ENCODE measurements at places on chromosomes 13 and 19.

DNA sequence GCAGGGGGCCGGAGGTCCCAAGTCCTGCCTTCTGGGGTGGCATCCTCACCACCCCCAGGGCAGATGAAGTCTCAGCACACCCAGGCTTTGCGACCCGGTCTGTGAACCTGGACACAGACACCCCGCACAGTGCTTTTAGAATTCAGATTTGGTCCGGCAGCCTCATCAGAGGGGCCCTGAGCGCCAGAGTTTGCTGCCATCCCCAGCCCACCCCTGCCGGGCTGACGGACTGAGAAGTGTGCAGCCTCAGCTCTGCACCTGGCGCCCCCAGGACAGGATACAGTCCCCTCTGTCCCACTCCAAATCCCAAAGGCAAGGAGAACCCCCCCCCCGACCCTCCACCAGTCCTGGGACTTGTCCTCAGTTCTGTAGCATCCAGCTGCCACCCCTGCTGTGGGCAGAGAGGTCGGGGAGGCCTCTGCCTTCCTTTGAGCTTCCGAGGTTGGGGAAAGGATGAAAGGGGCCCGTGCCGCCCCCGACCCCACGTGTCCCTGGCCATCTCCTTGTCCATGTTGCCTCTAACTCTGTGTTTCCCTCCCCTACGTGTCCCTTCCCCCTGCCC, 16.9 kb downstream of the CAPN12 start:
- no peak for DNase-seq

GRCh38 chr19:29293736-29294342, 80.9 kb upstream of the UQCRFS1 start:
- DNase-seq: no peak

DNA sequence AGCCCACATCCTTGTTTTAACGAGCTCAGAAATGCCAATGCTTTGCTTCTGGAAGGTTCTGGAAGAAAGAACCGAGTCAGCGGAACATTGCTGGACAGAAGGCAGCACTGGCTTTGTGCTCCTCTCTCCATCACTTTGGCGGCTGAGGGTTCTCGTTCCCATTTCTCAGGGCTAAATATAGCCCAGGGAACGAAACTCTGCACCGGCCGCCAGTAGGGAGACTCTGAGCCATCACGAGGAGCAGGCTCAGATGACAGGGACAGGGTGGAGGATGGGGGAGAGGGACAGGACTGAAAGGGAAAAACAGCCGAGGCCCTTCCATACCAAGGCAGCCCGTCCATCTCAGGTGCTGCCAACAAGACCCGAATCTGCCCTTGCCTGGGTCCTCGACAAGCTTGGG, 166.4 kb downstream of the CACNA1A start:
- DNase-seq: no peak

DNA sequence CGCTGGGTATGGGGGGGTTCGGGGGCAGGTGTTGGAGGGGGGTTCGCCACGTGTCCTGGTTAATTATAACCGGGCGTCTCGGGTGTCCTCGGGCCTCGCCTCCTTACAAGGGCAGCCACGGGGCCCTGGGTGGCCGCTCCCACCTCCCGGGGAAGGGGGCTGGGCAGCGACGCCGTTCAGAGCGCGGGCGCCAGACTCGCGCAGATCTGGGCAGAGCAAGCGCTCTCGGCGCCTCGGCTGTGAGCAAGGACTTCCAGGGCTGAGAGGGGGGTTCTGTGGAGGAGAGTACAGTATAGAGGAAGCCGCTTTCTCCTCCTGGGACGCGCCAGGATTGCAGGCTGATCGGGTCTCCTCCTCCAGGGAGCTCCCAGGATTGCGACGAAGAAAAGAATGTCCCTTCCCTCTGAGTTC, 1.0 kb upstream of the CKM start:
- no peak for DNase-seq

DNA sequence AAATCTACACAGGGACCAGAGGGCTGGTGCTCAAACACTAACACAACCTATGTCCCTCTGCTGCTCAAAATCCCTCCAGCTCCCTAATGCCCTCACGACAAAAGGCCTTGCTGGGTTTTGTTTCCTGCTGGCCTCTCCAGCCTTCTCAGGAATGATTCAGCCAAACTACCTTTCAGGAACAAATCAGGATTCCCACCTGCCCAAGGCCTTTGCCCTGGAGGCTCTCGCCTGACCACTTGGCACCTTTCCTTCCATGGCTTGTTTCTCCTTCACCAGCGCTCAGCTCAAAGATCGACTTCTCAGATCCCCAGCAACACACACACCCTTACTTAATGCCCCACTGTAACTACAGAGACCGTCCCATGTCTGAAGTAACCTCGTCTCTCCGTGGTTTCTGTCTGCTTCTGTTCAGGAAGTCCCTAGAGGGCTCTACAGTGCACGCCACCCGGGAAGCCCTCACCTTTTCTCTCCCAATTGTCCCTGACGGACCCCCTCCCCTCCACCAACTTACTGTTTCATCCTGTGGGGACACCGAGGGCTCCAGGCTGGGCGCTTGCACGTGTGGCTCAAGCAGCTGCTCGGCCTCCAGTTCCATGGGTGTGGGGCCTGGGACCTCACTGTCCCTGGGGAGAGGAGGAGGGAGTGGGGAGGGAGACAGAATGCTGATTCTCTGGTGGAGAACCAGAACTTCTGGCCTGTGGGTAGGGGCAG, 3.2 kb upstream of the SIX5 start:
- DNase-seq: no peak

DNA sequence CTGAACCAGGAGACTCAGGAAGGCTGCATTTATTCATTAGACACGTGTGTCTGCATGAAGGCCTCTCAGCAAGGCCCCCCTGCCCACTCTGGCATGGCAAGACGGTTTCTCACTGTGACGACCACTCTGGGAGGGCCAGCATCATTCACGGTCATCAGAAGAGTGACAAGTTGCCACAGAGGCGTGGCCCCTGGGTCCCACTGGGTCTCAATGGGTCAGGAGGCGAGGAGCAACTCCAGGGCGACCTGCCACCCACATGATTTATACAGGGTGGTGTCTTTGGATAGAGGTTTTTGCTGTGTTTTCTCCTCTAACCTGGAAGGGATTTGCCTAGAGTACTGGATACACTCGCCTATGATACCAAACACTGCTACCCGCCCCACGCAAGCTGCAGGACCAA, 60.7 kb downstream of the KLF2 start:
- DNase-seq: no peak

DNA sequence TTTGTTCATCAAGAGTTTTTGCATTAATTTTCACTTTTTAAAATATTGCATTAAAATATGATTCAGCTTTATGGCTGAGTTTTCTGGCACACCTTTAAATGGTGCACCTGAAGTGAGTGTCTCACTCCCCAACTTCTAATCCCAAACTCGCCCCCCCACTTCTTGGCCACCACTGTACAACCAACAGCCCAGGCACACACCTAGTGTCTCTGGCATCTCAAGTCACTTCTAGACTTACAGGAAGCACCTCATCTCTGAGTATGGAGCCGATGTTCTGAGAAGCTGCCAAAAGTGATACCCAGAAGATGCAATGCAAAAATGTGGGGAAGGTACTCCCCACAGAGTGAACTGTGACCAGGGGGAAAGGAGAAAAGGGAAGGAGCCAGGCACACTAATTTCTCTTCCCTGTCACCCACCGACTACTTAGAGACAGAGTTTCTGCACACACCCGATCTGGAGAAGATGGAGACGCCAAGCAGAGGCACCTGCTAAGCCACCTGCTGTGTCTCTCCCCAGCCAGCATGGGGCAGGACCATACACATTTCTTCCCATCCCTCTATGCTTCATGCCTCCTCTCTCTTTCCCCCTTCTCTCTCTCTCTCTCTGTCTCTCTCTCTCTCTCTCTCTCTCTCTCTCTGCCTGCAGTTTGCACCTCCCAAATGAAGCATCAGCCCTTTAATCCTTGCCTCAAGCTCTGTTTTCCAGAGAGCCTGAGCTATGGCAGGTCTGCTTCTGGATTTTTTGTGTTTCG, 155.3 kb upstream of the ZNF507 start:
- no peak for DNase-seq

DNA sequence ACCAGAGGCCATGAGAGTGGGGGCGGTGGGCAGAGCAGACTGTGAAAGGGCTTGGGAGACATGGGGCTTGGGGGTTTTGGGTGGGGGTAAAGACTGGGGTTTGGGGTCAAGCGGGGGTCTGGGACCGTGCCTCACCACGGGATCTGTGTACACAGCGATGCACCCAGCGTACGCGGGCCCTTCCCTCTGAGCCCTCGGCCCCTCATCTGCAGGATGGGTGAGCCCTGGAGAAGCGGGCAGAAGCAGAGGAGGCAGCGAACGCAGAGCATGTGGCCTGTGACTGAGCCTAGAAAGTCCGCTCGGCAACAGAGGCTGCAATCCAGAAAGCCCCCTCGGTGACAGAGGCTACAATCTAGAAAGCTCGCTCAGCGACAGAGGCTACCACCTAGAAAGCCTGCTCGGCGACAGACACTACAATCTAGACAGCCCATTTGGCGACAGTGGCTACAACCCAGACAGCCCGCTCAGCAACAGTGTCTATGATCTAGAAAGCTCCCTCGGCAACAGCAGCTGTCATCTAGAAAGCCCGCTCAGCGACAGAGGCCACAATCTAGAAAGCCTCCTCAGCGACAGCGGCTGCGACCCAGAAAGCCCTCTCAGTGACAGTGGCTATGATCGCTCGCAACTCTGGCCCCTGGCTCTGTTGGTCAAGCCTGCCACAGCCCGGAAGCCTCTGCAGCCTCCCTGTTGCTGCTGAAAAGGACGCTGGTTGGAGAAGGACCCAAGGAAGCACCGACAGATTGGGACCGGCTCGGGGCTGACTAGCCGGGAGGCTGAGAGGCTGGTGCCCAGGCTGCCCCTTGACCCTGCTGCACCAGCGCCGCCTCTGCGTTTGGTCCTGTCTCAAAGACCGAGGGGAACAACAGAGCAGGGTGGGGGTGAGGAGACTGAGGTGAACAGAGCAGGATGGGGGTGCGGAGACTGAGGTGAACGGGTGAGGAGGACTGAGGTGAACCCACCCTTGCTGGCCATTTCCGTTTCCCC, 68.6 kb downstream of the SPACA7 start:
- DNase-seq: no peak

DNA sequence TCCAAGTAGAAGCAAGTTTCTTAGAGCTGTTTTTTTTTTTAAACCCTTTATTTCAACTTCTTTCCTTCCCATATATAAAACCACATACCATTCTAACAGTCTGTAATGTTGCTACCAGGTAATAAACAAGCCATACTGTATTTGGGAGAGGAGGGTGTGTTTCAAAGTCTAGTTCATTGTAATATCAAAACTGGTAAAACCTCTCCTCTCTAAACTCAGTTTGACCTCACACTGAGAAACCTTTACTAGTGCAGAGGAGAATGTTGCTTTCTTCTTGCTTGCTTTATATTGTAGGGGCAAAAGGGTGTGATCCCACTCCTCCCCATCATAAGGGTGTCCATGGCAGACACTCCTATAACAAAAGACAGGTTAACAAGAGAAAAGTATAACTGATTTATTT, 155.1 kb downstream of the GGACT start:
- DNase-seq: no peak

DNA sequence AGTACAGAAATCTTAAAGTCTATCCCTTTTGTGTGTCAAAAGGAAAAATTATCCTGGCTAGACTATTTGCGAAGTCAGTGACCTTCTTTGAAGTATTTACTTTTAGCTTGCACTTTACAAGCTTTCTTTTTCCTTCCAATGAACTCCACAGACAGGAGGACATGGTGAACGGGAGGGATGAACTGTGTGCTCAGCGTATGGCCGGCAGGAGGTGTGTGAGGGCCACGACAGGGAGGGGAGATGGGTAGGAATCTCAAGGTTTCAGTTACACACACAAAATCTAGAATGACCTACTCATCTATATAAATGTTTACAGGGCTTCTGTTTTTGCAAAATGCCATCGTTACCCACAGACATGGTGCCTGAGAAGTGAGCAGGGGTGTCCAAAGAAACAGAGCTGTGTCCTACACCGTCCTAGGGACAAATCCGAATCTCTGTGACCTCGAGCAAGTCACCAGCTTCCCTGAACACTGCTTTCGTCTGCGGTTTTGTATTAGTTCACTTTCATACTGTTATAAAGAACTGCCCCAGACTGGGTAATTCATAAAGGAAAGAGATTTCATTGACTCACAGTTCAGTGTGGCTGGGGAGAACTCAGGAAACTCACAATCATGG, 537.2 kb downstream of the LIG4 start:
- no peak for DNase-seq

DNA sequence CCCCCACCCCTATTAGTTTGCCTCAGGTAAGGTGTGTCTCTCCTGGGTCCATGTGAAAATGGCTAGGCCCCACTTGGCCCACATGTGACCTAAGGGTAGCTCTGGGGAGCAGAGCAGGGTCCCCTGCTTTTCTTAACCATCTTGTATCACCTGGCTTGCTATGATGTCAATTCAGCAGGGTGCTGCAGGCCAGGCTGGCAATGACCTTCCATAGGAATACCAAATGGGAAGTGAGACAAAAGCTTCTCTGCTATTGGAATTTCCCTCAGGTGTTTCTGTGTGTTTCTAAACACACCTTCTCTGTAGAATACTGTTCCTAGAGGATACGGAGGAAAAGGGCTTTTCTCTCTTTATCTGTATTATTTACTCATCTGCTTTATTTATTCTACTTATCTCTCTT, 35.7 kb upstream of the DACH1 start:
- DNase-seq: no peak

GRCh38 chr19:4576016-4576933, 16.8 kb upstream of the SEMA6B start:
- no peak for DNase-seq

DNA sequence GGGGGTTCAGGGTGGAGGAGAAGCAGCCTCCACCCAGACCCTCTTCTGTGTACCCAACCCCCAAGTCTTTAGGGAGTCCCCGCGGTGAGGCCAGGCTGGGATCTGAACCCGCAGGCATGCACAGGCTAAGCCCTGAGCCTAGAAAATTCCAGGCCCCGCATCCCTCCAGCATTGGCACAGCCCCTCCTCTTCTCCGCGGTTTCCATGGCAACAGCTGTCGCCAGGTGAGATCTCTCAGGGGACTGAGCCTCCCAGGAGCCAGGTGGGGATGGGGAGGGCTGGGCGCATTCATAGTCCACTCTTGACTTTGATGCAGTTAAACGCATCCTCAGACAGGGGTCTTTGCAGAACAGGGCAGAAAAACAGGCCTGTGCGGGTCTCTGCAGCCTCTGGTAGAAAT, 48.3 kb upstream of the USP29 start:
- no peak for DNase-seq

GRCh38 chr19:45114116-45114515, 21.1 kb downstream of the PPP1R37 start:
- DNase-seq: no peak

- DNase-seq: no peak
Measured at GRCh38 chr19:4121815-4122214, 2.1 kb downstream of the MAP2K2 start.
